Placental epithelial cell (primary cell): ENCODE measurements at places on chromosomes 16 and 17. TPM values are rescaled to one million over a fixed set of nuclear protein-coding genes. Genes with fewer than 3 reads are reported as not detected.

Gene SYT17
- 10.4 and 20.4 TPM in 2 replicates for total RNA-seq

Gene SCGB1C2
- not detected in 2 replicates for total RNA-seq

Gene SHBG
- total RNA-seq: 0.87 and 2.4 TPM in 2 replicates

Gene CNTNAP1
- total RNA-seq: 0.87 and 3.1 TPM in 2 replicates

Gene ITGAL
- total RNA-seq: not detected in 2 replicates

Gene TMEM114
- total RNA-seq: not detected in 2 replicates

Gene TNS4
- 65.2 and 130 TPM in 2 replicates for total RNA-seq

Gene NXPH3
- total RNA-seq: 2.0 and 2.1 TPM in 2 replicates

Gene MAPT
- under 0.01 TPM in 1 of 2 replicates, not detected in the other for total RNA-seq

Gene METTL9
- 138 and 166 TPM in 2 replicates for total RNA-seq

Gene TMEM220
- 0.98 and 5.1 TPM in 2 replicates for total RNA-seq

Gene CPNE7
- total RNA-seq: 0.43 and 2.4 TPM in 2 replicates

Gene TCAP
- 1.3 and 2.0 TPM in 2 replicates for total RNA-seq

Gene SLC5A2
- total RNA-seq: 0.54 and 0.79 TPM in 2 replicates

Gene WNT9B
- not detected in 2 replicates for total RNA-seq

Gene ABCA10
- 0.87 and 3.1 TPM in 2 replicates for total RNA-seq

Gene LASP1
- 243 and 373 TPM in 2 replicates for total RNA-seq

Gene DDX42
- 55.5 and 61.2 TPM in 2 replicates for total RNA-seq

Gene MILR1
- not detected in 2 replicates for total RNA-seq

Gene SSTR5
- total RNA-seq: not detected in 2 replicates

Gene PITPNM3
- 1.7 and 2.0 TPM in 2 replicates for total RNA-seq

Gene PEX12
- total RNA-seq: 9.0 and 9.8 TPM in 2 replicates

Gene HSPB9
- total RNA-seq: not detected in 2 replicates

Gene USH1G
- under 0.01 and 0.22 TPM in 2 replicates for total RNA-seq

Gene KRT9
- total RNA-seq: 0.39 and 0.87 TPM in 2 replicates

Gene TRIM16
- 61.6 and 161 TPM in 2 replicates for total RNA-seq

Gene TTC19
- total RNA-seq: 29.4 and 40.0 TPM in 2 replicates

Gene CPSF4L
- not detected in 2 replicates for total RNA-seq

Gene DNAAF1
- under 0.01 TPM in 1 of 2 replicates, not detected in the other for total RNA-seq

Gene CDH5
- total RNA-seq: not detected in 2 replicates

Gene ZNF821
- 7.4 and 12.2 TPM in 2 replicates for total RNA-seq

Gene FAM222B
- 7.1 and 13.6 TPM in 2 replicates for total RNA-seq

Gene FBF1
- 7.3 and 28.7 TPM in 2 replicates for total RNA-seq

Gene ZSWIM7
- total RNA-seq: 8.5 and 15.7 TPM in 2 replicates

Gene GGNBP2
- 41.9 and 57.7 TPM in 2 replicates for total RNA-seq

Gene SBK1
- total RNA-seq: not detected in 2 replicates

Gene PABPN1L
- not detected in 2 replicates for total RNA-seq

Gene CRHR1
- not detected in 2 replicates for total RNA-seq

Gene ABHD15
- 14.5 and 19.8 TPM in 2 replicates for total RNA-seq

Gene DNAJC7
- 39.7 and 61.2 TPM in 2 replicates for total RNA-seq

Gene C17orf75
- 11.4 and 16.8 TPM in 2 replicates for total RNA-seq

Gene TBC1D3E
- not detected in 2 replicates for total RNA-seq

Gene PIK3R6
- not detected in 2 replicates for total RNA-seq

Gene EXOC3L1
- not detected in 2 replicates for total RNA-seq

Gene PIP4K2B
- 36.5 and 39.0 TPM in 2 replicates for total RNA-seq

Gene PPP1R1B
- 0.11 and 3.5 TPM in 2 replicates for total RNA-seq

Gene FAM171A2
- total RNA-seq: 2.2 and 4.3 TPM in 2 replicates

Gene ABCA9
- 0.39 TPM in 1 of 2 replicates, not detected in the other for total RNA-seq

Gene RND2
- total RNA-seq: under 0.01 and 0.33 TPM in 2 replicates

Gene COG7
- total RNA-seq: 27.8 and 29.8 TPM in 2 replicates

Gene SMIM5
- 1.3 and 5.1 TPM in 2 replicates for total RNA-seq

Gene MGAT5B
- 2.0 and 2.1 TPM in 2 replicates for total RNA-seq

Gene CBFA2T3
- total RNA-seq: not detected in 2 replicates

Gene SGCA
- 0.11 and 1.6 TPM in 2 replicates for total RNA-seq

Gene PDIA2
- total RNA-seq: not detected in 2 replicates

Gene TRPV3
- 15.7 and 18.5 TPM in 2 replicates for total RNA-seq

Gene CCDC154
- total RNA-seq: 0.33 and 0.39 TPM in 2 replicates

Gene AOC3
- total RNA-seq: under 0.01 TPM in 2 replicates

Gene SCNN1B
- not detected in 2 replicates for total RNA-seq
